Effector CD4-positive, alpha-beta T cell (primary cell): ENCODE measurements at places on chromosomes 7 and 10.

GRCh38 chr7:139854803-139855497, 25.9 kb downstream of the TBXAS1 start:
- no peak for DNase-seq

- peak; percentile 71 for DNase-seq
These were observed 509 bp downstream of the BRAF start for GRCh38 chr7:140924019-140924820.

GRCh38 chr10:17859492-17860156, 50.5 kb downstream of the MRC1 start:
- no peak for DNase-seq

DNA sequence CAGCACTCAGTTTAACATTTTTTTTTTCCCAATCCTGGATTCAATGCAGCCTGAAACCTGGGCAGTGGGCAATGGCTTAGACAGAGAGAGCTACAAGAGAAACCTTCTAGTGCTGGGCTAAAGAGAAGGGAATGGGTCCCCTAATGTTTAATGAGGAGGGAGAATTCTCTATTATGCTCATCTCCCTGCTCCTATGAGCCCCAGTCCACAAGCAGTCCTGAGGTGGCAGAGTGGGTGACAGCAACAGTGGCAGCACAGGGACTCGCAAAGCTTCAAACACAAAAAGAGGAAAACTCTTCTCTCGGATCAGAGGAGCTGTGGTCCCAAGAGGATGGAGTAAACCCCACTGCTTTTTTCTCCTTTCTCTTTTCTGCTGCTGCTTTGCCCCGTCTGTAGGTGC, 36.5 kb downstream of the COBL start:
- no peak for DNase-seq

DNA sequence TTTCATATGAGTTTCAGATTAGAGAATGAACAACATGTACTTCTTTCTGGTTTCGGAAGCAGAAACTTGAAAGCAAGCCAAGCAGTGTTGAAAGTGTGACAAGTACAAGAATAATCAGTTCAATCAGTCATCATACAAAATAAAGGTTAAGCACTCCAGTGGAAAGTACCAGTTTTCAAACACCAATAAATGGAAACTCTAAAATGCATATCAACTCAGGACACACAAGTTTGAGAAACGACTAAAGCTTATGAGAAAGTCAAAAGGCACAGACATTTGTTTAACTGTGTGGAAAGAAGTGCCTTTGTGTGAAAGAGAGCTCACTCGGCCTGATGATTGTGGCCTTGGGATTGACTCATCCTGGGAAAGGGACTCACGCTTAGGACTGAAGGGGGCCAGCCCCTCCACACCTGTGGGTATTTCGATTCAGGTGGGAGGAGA, 60.6 kb upstream of the AKR1C1 start:
- DNase-seq, result no peak

- no peak for DNase-seq
These were observed 8.4 kb upstream of the SEPTIN7 start for GRCh38 chr7:35792472-35792871.

DNA sequence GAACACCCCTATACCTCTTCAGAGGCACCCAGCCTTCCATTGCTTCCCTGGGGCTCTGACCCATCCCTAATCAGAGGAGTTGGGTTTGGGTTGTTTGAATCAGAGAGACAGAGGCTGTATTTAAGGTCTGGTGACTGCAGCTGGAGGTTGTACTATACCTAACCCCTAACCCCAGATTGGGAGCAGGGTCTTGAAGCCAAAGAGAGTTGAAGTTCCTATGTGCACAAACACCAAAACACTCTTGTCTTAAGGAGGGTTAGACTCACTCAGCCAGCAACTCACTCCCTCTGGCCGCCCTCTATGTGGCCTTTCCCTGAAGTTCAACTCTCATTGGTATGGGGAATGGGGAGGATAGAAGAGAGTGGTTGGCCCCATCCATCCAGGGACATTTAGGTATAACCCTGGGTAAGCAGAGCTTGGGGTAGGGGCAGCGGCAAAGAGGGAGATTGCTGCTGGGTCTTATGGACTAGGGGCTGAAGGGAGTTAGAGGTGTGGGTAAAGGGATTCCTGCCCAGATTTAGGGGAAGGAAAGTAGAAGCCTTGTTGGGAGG, 80.0 kb downstream of the PAX2 start:
- no peak for DNase-seq

DNA sequence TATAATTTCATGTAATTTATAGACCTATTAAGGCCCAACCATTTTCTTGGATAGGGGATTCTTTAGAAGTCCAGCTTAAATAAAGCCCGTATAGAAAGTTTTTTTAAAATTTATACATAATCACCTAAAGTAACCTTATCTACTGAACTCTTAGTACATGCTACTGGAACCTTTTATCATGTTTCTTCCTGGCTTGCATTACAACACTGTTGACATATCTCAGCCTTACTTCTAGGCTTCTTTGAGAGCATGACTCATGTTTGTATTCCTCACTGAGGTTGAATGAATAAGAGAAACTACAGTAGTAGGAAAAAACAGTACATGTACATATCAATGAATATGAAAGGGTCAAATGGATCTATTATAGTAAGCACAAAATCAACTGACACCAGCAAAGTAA, 8.2 kb upstream of the MAGI2 start:
- no peak for DNase-seq

GRCh38 chr10:85036661-85037060, 708.3 kb downstream of the CCSER2 start:
- DNase-seq, result no peak

- DNase-seq, result no peak
These were observed 27.5 kb downstream of the VIM start for GRCh38 chr10:17255512-17255911.

DNA sequence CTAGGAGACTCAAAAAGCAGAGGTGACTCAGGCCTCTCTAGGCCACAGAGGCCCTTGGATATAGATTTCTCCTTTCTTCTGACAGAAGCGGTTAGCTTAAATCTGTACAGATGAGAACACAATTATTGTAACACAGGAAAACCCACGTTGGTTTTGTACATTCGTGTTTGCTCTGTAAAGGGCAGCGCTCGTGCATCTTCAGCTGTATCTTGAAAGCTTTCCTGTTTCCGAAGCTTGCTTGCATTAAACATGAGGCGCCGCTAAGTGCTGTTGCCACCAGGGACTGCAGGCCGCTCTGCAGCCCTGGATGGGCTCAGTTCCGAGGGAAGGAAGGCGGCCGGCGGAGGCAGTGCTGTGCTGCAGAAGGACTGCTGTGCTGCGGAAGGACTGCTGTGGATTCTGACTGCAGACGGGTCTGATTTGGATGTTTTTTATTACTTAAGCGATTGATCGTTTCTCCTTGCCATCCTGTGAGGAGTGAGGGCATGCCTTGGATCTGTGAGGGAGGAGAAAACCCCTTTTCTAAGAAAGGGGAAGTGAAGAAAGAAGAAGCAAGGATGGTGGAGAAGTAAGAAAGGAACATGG, 53.3 kb downstream of the FHIP2A start:
- no peak for DNase-seq

DNA sequence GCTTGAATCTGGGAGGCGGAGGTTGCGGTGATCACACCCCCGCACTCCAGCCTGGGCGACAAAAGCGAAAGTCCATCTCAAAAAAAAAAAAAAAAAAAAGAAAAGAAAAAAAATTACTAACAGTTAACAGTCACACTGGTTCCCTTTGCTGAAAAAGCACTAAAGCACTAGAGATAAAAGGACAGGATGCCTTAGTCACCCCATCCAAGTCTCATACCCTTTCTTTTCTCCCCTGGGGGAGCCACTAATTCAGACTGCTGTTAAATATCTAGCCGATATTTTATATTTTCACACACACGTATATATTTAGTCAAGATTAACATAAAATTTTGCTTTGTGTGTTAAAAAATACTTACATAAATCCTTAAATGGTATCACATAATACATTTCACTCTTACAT, 25.2 kb downstream of the BAIAP2L1 start:
- DNase-seq, result no peak

- no peak for DNase-seq
These were observed 2.7 kb downstream of the ZNF503 start for GRCh38 chr10:75398692-75399460.

DNA sequence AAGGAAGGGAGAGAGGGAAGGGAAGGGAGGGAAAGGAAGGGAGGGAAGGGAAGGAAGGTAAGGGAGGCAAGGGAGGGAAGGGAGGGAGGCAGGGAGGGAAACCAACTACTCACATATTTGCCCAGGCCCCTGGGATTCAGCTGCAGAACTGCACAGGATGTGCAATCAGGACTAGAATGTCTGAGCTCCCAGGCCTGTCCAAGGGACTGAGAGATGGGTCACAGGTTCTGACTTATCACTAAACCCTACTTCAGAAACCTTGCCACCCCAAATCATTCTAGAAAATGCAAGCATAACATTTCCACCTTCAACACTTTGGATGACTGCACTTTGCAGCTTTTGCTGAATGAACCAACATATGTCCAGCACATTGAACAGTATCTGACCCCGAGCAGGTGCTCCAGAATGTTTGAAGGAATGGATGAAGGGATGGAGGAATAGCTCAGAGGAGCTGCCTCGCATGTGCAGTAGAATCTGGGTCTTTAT, 245.3 kb downstream of the KCNMA1 start:
- DNase-seq, result no peak

DNA sequence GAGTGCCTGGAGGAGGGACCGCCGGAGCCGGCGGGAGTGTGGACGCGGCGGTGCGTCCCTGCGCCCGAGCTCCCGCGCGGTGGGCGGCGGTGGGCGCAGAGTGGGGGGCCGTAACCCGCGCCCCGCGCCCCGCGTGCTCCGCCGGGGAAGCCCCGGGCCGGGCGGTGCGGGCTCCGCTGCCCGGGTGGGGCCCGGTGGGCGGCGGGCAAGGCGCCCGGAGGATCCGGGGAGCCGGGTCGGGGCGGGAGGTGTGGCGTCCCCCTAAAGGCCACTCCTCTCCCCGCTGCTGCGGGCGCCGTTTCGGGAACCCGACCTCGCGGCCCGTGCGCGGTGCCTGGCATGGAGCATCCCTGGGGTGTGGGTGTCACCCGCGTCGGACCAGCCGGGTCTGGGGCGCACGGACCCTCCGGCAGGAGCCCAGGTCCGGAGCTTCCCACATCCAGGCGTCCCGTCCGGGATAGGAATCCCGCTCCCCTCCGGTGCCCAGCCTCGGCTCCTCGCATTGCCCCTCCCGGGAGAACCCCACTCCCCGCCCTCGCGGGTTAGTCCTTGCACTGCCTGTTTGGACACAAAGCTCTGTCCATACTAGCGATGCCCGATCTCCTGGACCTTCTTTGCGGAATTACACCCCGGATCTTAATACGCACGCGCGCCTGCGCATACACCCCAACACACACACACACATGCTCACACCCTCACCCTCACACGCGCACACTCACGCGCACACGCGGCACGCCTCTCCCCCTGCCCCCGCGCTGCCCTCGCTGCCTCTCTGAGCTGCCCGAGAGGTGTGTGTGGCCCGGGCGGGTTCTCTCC, 723 bp downstream of the MTURN start:
- peak; percentile 40 for DNase-seq

DNA sequence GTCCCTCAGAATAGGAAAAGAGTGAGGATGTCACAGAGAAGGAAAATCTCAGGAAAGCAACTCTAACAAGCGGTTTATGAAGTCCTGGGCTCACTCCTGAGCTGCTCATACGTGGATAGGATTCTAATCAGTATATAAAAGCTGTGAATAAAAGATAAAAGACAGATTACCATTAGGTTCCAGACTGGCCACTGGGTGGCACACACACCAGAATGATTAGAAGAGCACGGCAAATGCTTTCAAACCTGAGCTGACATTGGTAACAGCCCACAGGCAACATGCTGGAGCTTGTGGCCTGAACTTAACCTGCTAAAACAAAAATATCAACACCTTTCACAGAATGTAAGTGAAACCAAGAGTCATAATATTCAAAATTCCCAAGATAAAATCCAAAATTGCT, 370.8 kb downstream of the GRID1 start:
- DNase-seq, result no peak

DNA sequence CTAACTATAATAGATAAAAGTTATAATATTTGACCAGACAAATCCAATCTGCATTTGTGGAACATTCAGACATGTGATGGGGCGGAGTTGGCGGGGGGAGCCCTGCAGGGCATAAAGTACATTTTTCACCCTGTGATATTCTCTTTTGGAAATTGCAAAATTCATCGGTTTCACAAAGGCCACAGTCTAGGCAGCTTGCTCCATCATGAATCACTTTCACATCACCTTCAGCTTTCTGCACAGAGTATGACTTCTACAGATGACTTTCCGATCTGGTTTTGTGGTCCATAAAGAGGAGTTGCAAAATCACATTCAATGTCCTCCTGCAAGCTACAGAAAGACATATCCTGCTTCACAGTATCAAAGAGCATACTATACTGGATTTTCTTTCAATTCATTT, 51.4 kb upstream of the APBB1IP start:
- DNase-seq, result no peak

GRCh38 chr7:129188372-129188891, at the start of gene SMO:
SMO (plus strand) TSS chr7:129188633; CDS start chr7:129189152, 519 bp downstream.
- DNase-seq, result no peak

DNA sequence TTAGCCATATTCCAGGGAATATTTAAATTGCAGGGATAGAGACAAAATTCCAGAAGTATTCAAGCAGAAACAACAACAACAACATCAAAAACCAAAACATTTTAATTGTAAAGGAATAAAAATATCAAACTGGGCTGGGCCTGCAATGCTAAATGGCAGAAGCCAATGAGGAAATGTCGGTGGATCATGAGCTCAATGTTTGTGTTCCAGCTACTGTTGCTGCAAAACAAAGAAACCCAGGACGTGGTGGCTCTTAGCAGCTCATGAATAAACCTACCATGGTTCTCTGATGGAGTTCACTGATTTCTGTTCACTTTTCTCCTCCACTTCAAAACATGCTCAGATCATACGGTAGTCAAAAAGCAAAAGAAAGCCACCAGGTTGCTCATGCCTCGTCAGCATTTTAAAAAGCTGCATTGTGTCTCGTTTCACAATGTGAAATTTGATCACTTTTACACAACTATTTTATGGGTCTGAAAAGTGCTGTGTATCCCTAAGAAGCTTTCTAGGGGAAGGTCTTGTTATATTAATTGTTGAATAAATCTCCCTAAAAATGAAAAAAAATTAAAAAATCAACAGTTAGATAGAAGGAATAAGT, 54.0 kb downstream of the ASNS start:
- no peak for DNase-seq

GRCh38 chr10:8310930-8311329, 256.4 kb downstream of the GATA3 start:
- no peak for DNase-seq

GRCh38 chr7:82235713-82236112, 207.9 kb downstream of the CACNA2D1 start:
- no peak for DNase-seq

DNA sequence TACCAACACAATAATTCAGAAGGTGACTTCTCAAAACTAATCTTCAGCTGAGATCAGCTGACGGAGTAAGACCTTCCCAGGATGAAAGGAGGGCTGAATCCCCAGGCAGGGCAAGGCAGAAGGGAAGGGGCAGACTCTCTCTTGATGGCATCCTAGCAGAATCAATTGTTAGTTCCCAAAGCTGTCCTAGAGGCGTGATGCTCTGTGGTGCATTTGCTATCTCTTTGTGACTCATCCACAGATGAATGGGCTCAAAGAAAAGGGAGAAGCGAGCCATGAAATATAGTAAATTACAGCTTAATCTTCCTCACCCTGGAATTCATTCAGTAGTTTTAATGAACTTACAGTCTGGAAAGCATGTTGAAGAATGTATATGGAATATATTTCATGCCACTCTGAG, 37.2 kb downstream of the PDE1C start:
- DNase-seq, result no peak
